Fibroblast of skin of right biceps (primary cell): ENCODE measurements at places on chromosomes 1 and 21.

DNA sequence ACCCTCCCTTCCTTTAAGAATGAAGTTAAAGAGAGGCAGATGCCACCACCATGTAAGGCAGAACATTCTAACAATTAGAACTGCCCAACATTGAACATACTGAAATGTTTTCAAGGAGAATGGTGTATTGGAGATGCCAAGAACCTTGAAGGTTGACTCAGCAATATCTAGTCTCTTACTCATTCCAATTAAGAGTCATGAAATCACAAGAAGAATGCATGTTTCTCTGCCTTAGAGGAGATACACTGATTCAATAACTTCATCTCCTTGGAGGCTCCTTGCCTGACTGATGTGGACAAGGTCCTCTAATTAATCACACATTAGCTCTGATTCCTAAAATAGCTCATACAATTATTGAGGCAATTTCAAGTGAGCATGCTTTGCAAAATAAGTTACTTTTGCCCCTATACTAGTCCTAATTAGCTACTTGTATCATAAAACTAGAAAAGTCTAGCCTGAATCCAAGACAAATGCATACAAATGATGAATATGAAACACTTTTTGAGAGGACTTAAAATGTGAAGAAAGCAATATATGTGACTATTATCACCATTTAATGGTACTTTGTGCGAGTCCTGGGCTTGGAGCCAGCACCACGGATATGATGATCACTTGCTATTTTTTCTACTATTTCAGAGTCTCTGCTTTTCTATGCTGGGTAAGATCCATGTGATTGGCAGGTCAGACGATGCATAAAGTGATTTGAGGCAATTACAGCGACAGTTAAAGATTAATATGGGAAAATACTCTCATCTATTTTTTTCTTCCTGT is 114.5 kb downstream of the DSCAM start:
- DNase-seq: peak; percentile 89

DNA sequence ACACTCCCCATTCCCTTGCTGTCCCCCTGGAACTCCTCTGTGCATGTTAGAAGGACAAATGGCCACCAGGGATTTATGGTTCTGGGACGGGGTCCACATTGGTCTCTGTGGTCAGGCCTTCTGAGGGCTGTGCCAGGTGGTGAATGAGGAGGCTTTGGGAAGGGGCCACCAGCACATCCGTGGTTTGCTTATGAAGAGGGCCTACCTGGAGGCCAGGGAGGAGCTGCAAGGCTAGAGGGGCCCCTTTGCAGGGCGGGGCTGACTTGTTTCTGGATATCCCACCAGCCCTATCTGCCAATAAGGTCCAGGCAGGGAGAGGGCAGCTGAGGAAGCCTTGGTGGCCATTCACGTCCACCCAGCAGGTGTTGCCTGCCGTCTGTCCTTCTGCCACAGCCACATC is 24.9 kb downstream of the KCNA10 start:
- DNase-seq: no peak

GRCh38 chr1:83559129-83559840 is 439.6 kb downstream of the TTLL7 start:
- DNase-seq: peak; percentile 62

DNA sequence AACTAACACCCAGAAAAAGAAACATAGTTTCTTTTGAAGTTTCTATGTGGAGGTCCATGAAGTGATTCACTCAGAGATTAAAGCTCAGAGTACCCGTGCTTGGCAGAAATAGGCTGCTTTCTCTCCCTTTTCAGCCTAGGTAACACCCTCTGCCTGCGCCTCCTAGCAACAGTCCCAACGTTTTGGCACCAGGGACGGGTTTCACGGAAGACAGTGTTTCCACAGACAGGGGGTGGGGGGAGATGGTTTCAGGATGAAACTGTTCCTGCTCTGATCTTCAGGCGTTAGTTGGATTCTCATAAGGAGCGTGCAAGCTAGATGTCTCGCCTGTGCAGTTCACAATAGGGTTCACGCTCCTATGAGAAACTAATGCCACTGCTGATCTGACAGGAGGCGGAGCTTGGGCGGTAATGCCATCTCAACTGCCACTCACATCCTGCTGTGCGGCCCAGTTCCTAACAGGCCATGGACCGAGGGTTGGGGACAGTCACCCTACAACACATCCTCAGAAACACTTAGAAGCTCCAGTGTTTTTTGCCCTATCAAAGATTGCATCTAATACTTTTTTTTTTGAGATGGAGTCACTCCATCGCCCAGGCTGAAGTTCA is 53.2 kb downstream of the CHML start:
- no peak for DNase-seq

GRCh38 chr1:204574865-204575163 is 58.6 kb downstream of the MDM4 start:
- no peak for DNase-seq

DNA sequence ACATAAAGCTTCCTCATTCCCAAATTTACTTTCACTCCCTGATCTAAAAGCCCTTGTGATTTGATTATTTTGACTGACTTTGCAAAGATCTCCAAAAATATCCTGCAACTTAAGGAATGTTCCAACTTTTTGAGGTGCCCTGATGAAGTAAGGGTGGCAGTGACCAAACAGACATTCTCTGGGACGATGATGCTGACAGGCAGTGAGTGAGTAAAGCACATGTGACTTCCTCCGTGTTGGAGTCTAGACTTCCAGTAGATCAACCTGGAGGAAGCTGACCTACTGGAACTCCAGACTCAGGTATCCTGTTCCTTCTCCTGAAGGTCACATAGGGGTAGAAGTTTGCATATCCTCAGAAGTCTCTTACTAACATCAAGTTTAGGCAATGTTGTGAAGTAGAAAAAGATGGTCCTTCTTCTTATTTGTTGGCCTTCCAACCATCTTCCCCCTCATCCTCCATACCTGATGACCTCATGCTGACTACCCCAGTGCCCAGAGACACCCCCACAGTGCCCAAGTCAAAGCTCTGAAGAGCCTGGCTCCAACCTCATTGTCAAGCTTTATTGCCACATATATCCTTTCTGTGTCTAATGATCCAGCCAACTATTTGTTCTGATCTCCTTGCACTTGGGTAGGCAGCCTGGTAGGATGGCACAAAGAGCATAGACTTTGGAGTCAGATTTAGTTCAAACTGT is 16.0 kb downstream of the TNFSF4 start:
- DNase-seq: no peak

- DNase-seq: no peak
Measured at GRCh38 chr1:8533124-8533523, 215.2 kb downstream of the SLC45A1 start.

GRCh38 chr1:30405081-30405480 is 318.3 kb downstream of the MATN1 start:
- no peak for DNase-seq

- DNase-seq: no peak
Measured at GRCh38 chr21:21929226-21929625, 931.0 kb downstream of the NCAM2 start.

DNA sequence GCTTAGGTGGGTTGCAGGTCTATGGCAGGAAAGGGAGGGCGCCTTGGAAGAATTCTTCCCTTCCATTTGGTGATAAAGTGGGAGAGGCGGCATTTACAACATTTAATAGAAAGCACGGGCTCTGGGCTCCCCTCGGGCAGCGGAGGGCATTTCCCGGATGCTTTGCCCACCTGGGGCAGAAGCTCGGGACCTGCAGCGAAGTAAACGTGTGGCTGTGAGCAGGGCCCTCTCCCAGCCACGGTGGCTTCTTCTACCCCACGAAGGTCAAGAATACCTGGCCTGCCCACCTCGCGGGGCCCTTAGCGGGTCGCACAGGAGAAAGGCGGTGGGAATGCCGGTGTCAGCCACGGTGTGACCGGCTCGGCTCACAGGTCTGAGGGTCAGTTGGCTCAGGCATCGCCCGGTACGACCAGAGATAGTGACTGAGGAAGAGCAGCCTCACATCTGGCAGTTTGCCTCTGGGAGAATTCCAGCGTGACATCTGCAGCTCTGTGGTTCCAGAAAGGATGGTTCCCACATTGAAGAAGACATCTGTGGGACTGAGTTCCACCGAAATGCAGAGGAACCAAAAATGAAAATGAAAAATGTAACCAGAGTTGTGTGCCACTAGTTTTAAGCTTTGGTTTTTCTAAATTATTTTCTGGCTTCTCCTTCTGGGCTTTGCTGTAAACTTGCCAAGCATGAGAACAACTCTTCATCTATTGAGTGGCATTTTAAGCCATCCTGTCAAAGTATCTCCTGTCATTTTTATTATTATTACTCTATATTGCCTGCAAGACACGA is 720 bp upstream of the F3 start:
- peak; percentile 75 for DNase-seq

DNA sequence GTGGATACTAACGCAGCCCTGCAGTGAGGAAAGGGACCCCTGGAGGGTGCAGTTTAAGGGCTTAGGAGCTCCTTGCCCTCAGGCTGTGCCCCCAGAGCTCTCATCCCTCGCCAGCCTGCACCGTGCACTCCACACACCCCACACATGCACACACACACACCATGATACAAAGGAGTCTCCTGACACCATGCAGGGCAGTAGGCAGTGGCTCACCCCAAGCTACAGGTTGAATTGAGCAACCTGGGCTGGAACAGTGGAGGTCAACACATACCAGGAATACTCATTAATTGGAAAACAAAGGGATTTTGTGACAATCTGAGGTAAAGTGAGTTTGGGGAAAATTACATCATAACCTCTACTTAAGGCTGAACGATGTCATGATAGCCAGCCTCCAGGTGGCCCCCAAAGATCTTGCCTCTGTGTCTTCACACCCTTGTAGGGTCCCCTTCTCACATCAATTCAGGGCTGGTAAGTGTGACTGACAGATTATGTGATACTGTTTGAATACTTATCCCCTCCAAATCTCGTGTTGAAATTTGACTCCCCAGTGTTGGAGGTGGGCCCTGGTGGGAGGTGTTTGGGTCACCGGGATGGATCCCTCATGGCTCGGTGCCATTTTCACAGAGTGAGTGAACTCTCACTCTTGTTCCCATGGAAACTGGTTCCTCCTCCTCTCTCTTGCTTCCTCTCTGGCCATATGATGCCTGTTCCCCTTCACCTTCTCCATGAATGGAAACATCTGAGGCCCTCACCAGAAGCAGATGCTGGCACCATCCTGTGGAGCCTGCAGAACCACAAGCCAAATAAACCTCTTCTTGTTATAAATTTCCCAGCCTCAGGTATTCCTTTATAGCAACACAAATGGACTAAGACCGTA is 111.0 kb upstream of the RAB4A start:
- no peak for DNase-seq

DNA sequence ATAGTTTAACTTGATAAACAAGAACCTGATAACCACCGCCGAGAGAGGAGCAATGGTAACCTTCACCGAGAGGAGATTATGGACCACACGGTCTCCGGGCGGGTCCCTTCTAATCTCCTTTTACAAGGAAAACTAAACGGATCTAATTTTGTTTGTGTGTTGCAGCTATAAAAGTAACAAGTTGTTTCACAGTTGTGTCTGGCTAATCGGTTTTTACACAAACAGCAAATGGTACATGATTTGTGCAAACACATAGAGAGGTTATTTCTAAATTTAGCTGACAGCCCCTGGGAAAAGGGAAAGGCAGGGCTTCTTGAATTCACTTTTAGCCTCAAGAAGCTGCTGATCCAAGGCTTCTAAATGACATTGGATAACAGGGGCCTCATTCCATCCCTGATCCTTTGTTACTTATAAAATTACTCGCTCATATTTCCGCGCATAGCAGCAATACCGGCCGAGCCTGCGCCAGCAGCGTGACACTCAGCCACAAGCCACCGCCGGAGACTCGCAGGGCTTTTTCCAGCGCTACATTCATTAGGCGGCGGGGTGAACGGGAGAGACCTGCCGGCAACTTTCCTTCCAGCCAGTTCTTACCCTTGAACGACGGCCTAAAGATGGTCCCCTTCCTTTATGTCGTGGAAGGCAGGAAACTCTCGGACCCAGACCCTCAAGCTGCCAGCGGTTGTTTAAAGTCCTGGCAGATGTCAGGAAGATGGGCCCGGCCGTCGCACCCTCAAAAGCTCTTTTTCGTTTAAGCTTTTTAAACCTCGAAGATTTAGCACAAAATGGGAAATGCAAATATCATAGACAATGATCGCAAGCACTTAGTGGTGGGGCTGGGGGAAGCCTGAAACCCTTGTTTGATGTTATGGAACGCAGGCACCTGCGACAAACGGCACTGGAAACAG is 4.4 kb downstream of the FOXD3 start:
- no peak for DNase-seq

DNA sequence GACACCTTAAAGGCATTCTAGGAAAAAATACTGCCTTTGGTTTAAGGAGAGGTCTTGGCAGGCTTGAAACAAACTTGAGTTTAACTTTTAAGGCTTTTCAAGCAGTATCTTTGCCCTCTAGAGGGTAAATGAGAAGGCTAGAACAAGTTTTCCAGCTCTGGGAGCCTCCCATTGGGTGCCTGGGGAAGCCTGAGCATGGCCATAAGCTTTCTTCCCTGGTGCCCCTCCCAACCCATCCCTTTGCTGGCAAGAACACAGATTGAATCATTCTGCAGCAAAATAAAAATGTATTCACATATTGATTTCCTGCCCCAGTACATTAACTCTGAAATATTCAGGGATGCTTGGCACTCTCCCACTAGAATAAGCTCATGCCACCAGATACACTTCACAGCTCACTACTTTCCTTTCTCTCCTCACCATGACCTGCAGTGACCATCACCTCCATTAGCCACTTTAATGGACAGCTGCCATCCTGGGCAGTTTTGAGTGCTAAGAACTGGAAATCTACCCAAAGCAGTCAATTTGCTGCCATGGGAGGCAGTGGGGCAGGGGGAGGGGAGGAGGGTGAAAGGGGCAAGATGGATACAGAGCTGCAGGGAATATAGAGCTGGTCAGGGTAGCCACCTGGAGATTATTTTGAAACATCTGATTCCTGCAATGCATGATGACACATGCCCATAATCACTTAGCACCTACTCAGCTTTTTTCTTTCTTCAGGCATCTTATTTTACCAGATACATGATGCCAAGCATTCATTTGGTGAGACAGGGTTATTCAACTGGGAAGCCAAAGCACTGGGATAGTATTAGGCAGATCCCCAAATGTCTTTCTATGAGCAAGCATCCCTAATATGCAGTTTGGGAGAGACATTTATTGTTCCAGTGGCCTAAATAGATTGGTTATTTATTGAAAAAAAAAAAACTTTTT is 140.6 kb downstream of the SYT2 start:
- no peak for DNase-seq
